ENCODE measurements at places on chromosomes 1 and 21.
A peak's percentile ranks its signal among the peaks of the same experiment; 100 is the strongest.

- no peak for DNase-seq
Observed at GRCh38 chr1:17214876-17215544, 10.1 kb downstream of the PADI1 start.

GRCh38 chr1:168709405-168710363 is 19.3 kb downstream of the DPT start:
- peak; percentile 87 for DNase-seq

GRCh38 chr1:183048087-183049085 is 25.2 kb downstream of the LAMC1 start:
- DNase-seq: no peak

GRCh38 chr1:38577385-38577784 is 282.2 kb downstream of the RRAGC start:
- DNase-seq: no peak

- DNase-seq: no peak
Observed at GRCh38 chr21:31671931-31672330, 12.4 kb downstream of the SOD1 start.

DNA sequence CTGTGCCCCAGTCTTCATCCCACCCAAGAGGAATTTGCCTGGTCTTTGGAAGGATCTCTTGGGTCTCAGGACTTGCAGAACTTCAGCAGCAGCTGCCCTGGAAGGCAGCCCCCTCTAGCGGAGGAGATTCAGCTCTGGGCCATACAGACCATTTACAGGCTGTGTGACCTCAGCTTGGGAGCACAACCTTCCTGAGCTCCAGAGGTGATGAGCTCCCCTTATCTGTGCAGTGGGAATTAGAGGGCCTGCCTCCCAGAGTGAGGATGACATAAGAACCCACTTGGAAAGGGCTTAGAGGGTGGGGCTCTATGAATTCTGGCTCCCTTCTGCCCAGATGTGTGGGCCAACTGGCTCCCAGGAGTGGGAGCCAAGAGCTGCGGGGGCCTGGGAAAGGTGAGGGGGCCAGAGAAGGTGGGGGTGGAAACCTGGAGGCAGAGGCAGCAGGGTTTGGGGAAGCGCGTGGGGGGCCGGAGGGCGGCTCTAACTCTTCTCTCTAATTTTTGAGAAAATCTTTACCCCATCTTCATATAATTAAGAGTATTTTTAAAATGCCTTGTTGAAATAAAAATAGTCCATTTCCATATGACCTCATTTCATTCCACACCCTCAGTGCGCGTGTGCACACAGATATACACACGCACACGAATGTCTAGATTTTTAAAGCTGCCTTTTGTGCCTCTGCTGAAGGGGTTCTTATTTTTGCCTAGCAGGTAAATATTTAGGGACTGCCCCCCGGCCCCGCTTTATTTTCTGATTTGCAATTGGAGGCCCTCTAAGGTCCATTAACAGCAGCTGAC is 21.5 kb downstream of the EPHB2 start:
- no peak for DNase-seq

DNA sequence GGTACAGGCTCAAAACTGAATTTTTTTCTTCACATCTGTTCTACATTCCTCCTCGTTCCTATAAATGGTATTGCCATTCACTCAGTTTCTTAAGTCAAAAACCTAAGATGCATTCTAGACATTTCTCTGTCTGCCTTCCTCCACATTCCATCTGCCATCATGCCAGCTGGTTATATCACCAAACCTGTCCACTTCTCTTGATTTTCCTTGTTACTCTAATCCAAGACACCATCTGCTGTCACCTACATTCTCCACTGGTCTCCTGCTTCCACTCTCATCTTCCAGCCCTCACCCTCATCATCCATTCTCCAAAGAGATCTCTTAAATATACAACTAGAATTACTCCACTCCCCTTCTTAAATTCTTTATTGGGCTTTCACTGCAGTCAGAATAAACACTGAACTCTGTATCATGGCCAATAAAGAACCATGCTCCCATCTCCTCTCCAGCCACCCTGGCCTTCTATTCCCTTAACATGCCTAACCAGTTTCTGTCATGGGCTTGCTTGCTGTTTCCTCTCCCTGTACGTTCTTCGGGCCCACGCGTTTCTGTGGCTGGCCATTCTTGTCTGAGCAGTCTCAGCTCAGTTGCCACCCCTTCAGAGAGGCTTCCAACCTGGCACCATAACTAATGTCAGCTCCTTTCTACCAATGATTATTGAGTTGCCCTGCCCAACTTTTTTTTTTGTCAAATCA is 278.3 kb downstream of the ST6GALNAC3 start:
- no peak for DNase-seq

GRCh38 chr21:41582866-41583265 is 74.9 kb upstream of the TMPRSS2 start:
- DNase-seq: no peak

- no peak for DNase-seq
Observed at GRCh38 chr1:78247079-78247478, 201.3 kb downstream of the GIPC2 start.

DNA sequence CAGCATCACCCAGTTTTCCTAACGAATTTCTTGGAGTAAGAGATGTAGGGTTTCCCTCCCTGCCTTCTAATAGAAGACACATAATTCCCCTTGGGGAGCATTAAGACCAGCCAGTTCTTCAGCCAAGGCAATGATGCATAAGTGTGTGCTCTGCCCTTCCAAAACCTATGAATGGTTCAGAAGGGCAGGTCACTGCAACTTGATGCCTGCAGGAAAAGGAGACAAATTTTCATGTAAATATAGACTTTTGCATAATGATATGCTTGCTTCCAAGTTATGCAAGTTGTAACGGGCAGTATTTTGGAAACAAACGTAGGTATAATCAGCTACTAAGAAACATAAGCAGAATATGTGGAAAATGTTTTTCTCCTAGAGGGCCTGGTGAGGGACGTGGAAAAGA is 31.6 kb downstream of the PTGS2 start:
- DNase-seq: no peak

GRCh38 chr1:223829678-223830077 is 16.1 kb downstream of the TP53BP2 start:
- no peak for DNase-seq

DNA sequence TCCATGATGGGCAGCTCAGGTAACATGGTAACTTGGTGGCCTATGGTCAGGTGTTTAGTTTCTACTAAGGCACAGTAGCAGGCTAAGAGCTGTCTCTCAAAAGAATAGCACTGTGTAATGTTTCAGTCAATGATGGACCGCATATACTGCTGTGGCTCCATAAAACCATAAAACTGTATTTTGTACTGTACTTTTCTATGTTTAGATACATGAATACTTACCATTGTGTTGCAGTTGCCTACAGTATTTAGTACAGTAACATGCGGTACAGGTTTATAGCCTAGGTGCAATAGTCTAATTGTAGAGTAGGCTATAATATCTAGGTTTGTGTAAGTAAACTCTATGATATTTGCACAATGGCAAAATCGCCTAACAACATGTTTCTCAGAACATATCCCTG is 50.6 kb downstream of the SLC2A1 start:
- no peak for DNase-seq

- no peak for DNase-seq
Observed at GRCh38 chr1:64437453-64437852, 32.5 kb upstream of the CACHD1 start.

- peak; percentile 44 for DNase-seq
Observed at GRCh38 chr21:44871576-44872269, 1.8 kb downstream of the PTTG1IP start.

DNA sequence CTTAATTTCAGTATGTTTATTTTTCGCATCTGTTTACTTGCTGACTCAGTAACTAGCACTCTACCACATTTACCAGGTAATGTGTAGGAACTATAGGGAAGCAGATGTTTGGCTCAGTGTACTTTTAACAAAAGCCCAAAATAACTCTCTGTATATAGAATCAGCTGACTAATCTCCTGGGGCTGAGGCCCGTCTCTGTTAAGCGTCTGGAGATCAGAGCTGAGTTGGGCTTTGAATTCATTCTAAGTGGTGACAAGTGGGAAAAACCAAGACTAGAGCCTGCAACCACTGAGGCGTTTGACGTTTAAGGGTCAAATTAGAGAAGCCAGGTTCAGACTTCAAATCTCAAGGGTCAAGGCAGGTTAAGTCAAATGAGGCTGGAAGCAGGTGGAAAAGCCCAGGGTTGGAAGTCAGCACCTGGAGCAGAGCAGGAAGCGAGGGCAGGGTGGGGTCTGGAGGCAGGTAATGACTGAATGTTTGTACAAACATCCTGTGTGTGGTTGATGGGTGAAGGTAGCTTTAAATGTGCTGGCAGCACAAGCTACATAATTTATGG is 56.8 kb upstream of the LYST start:
- no peak for DNase-seq

- no peak for DNase-seq
Observed at GRCh38 chr1:15155888-15156741, 2.6 kb downstream of the TMEM51 start.

DNA sequence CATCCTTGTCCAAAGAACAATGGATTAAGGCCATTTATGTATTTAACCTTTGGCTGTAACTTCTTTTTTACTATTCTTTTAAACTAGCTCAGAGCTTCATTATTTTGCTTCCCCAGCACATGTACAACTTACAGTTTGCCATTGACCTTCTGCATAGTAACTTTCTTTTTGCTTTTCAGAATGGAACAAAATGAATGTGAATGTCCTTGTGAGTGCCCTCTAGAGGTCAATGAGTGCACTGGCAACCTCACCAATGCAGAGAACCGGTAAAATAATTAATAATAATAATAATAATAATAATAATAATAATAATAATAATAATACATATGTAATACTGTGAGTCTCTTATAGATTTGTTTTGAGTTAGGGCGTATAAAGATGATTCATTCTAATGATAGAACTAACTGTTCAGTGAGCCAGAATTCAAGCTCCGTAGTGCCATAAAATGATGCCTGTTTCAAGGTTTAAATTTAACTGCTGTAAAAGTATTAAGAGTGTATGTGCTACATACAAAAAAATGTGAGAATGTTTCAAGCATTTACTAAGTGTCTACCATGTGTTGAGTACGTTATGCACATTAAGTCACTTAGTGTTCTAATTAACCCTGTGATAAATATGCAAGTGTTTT is 69.0 kb upstream of the RAVER2 start:
- DNase-seq: no peak

GRCh38 chr1:93155335-93155734 is 24.9 kb downstream of the TMED5 start:
- DNase-seq: no peak

DNA sequence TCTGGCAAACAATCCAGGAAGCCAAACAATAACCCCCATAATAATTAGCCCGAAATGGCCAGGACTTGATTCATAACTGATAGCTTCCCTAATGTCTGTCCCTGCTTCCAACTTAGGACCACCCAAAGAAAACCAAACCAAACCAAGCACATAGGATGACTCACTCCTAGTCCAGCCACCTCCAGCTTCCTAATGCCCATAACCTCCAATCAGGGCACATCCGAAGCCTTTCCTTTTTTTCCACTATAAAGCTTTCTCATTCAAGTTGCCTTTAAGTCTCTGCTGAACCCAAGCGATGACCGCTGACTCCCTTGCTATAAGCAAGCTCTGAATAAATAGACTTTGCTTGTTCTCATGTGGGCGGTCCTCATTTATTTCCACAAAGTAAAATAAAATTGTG is 40.4 kb downstream of the PCNX2 start:
- DNase-seq: no peak

DNA sequence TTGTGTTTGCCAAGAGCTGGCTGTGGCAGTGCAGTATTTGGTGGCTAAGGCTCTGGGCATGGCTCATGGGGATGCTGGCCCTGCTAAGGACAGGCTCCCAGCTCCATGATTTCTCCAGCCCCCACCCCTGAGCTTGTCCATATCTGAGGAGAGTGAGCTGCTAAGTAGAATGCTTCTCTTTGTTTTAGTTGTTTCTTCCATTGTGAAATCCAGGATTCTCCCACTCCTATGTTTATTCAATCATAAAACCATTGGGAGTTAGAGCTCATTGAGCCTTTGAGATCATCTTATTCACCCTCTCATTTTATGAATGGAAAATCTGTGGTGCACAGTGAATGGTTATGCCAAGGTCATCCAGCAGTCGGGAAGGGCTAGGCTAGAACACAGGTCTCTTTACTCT is 188.8 kb downstream of the TNR start:
- no peak for DNase-seq

GRCh38 chr1:230878591-230878990 is 10.3 kb upstream of the C1orf198 start:
- DNase-seq: peak; percentile 98

- DNase-seq: no peak
Observed at GRCh38 chr21:43902441-43902840, 37.4 kb downstream of the AGPAT3 start.

DNA sequence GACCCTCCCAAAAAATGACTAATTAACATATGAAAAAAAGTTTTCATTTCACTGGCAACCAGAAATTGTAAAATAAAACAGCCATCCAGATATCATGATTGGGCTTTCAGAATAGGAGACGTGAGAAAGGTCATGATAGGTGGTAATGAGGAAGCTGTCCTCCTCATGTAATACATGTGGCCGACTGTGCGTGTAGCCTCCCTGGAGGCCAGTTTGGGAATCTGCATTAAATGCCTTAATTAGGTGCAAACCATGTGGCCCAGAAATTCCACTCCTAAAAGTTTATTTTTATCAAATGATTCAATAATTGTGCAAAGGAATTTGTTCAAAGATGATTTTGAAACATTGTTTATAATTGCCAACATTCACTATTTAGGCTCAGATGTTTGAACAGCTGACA is 127.6 kb upstream of the C1orf105 start:
- no peak for DNase-seq

- no peak for DNase-seq
Observed at GRCh38 chr21:30502041-30502440, at the start of gene KRTAP19-5. TSS of gene KRTAP19-5 (minus strand) at chr21:30502141. CDS start at chr21:30502090, 51 bp downstream.

GRCh38 chr1:89165811-89166210 is 10.0 kb downstream of the GBP7 start:
- no peak for DNase-seq

- no peak for DNase-seq
Observed at GRCh38 chr1:114455102-114455785, 55.8 kb downstream of the TRIM33 start.

- DNase-seq: no peak
Observed at GRCh38 chr1:236137285-236137852, 5.0 kb upstream of the GPR137B start.

- DNase-seq: no peak
Observed at GRCh38 chr1:235102993-235103411, 25.6 kb downstream of the TOMM20 start.

DNA sequence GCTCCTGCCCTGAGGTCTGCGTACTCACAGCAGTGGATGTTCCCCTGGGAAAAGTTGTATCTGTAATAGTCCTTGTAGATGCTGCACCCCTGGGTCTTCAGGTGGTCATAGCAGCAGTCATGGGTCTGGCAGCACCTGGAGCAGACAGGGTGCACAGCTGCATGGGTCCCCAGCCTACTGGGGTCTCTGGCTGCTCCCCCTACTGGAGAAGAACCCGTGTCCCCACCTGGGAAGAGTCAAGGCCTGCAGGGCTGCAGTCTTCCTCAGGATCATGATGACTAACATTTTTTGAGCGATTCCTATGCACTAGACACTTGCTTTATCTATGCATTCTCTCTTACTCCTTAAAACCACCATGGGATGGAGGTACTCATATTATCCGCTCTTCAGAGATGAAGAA is 3.9 kb downstream of the PLA2G2D start:
- no peak for DNase-seq

GRCh38 chr1:92186081-92186480 is 31.6 kb upstream of the C1orf146 start:
- no peak for DNase-seq

All from BJ (cell line).